ENCODE measurements at places on chromosomes 16 and 17.

GRCh38 chr16:60137891-60138290 is 1403.8 kb upstream of the GOT2 start:
- DNase-seq = no peak

DNA sequence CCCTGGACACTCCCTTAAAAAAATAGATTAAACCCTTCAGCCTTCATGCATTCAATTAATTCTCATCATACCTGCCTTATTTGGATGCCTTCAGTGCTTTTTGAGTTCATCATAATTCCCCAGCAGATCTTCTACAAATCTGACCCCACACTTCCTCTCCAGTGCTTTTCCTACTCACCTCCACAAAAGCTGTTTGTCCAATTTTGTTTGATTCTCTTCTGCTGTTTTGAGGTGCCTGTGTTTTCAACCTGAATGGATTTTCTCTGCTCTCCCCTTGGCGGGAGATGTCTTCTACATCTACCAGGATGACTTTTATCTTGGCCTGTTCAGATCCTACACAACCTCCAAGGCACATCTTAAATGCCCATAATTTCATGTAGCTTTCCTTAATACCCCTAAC is 112.7 kb downstream of the TOX3 start:
- no peak for DNase-seq

- DNase-seq = no peak
Measured at GRCh38 chr16:80569440-80570105, 28.8 kb downstream of the DYNLRB2 start.

DNA sequence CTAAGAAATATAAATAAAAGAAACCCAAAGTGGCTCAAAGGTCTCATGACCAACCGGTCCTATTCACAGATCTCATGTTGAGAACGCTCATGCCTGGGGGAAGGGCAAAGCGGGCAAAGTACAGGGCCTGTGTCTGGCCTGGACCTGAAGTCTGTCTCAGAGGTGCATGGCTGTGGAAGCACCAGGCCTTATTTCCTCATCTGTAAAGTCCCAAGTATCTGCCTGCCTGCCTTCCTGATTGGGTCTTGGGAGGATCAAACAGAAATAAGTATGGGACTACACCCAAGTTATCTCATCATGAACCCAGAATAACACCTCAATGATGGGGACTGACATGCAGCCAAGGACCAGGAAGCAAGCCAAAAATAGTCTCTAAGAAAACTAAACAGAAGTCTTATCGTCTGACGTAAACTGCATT is 14.2 kb downstream of the AXIN2 start:
- no peak for DNase-seq
